ENCODE measurements at places on chromosomes 5 and 9. TPM values are rescaled to one million over a fixed set of nuclear protein-coding genes. Genes with fewer than 3 reads are reported as not detected.

DNA sequence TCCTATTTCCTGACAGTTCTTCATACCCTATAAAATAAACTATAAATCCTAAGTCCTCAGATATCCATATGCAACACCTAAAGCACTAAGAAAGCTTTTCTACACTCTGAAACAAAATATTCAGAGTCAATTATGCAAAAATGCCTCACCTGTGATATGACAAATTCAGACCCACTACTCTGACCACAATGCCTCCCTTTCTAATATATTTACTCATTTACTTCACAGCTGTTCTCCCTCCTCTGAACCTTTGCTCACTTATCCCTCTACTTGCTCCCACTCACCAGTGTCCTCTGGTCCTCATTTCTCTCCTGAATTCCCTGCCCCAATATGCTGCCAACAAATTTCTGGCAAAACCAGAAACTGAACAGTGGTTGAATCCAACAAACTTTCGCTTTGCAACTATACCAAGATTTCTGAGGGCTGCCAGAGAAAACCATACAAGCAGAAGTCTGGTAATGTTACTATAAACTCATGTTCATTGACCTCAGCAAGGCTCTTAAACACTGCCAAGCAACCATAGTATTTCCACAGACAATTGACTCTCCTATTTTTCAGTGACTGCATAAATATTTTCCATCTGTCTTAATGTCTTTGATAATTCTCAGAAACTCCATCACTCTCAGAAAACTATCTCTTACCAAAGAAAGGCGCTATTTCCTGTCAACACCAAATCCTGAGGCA lies 7.1 kb downstream of the CCNH start:
- H3K36me3 ChIP-seq: no peaks in the 10 kb centered on the region
- no peaks in the 10 kb centered on the region for H3K4me1 ChIP-seq
- no peak overlapping the region for H3K4me3 ChIP-seq
- DNase-seq: no peak
- no peak overlapping the region for H3K27ac ChIP-seq
- H3K27me3 ChIP-seq: no peaks in the 10 kb centered on the region

DNA sequence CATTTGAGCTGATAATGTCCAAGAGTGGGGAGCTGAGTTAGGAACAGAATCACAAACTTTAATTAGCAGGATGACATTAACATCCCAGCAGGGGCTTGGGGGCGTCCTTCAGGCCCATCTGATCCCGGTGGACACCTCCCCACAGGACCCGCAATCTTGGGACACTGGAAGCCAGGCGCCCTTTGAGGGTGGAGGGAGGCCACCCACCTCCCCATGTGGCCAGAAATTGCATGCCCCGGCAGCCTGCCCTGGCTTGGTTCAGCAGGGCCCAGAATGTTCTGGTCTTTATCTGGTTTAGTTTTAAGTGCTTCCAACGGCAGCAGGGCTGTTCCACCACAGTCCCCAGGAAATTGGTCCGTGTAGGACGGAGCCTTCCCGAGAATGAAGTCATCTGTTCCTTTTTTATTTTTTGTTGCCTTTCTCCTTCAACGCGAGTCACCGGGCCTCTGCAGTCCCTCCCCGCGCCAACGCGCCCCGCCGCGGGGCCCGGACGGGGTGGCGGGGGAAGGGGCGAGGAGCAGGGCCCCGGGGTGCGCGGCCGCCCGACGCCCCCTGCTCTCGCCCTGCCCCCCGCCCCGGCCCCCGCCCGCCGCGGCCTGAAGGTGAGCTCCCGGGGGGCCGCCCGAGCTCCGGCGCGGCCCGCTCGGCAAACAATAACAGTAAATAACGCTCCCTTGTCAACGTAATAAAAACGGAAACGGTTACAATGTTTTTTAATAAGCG lies 207.9 kb downstream of the C9orf50 start:
- H3K4me3 ChIP-seq: peak overlapping the region; percentile 70
- H3K36me3 ChIP-seq: no peaks in the 10 kb centered on the region
- H3K27ac ChIP-seq: peak overlapping the region; percentile 97

DNA sequence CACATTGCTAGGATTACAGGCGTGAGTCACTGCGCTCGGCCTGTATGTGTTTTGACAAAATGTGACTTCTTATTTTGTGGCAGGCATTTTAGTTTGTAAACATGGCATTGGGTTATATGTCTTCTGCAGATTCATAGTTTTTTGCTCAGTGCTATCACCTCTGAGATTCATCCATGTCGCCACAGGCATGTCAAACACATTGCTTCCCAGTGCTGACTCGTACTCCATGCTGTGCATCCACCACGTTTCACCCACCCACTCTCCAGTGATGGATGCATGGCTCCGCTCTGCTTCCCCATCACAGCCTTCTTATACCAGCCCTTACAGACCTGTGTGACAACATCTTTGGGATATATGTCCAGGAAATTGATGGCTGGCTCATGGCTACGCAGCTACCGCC lies 158.8 kb downstream of the GAS1 start:
- H3K4me1 ChIP-seq: no peaks in the 10 kb centered on the region
- H3K27me3 ChIP-seq: no peaks in the 10 kb centered on the region
- no peak overlapping the region for H3K4me3 ChIP-seq

- H3K27ac ChIP-seq: no peak overlapping the region
- H3K4me3 ChIP-seq: no peak overlapping the region
- peaks cover 3% of the 10 kb centered on the region for H3K4me1 ChIP-seq
- DNase-seq: no peak
These were observed 203.9 kb downstream of the PCSK1 start for GRCh38 chr5:96229188-96229587.

GRCh38 chr9:11064909-11065308 lies 452.1 kb upstream of the PTPRD start:
- no peaks in the 10 kb centered on the region for H3K27me3 ChIP-seq
- H3K4me1 ChIP-seq: no peaks in the 10 kb centered on the region
- no peak for DNase-seq
- no peak overlapping the region for H3K27ac ChIP-seq

GRCh38 chr9:389159-389558 lies 174.5 kb downstream of the DOCK8 start:
- no peak overlapping the region for H3K4me3 ChIP-seq
- no peaks in the 10 kb centered on the region for H3K27me3 ChIP-seq

GRXCR2 gene
- not detected for total RNA-seq

PTGDS gene
- 5.8 TPM for total RNA-seq

Measured in ovary (tissue), 10 donors.